ENCODE measurements at places on chromosomes 2 and 18. TPM values are rescaled to one million over a fixed set of nuclear protein-coding genes. Genes with fewer than 3 reads are reported as not detected.

AGAP1 gene
- 7.9 TPM for total RNA-seq

CFAP65 gene
- not detected for total RNA-seq

UGT1A8 gene
- not detected for total RNA-seq

C2orf80 gene
- total RNA-seq: not detected

FAP gene
- 91.9 TPM for total RNA-seq

EVA1A gene
- total RNA-seq: 29.3 TPM

PCARE gene
- total RNA-seq: not detected

CFC1 gene
- not detected for total RNA-seq

All from aortic smooth muscle cell (primary cell).